Mucosa of descending colon (tissue), 3 donors: ENCODE measurements at places on chromosomes 5 and 9.

DNA sequence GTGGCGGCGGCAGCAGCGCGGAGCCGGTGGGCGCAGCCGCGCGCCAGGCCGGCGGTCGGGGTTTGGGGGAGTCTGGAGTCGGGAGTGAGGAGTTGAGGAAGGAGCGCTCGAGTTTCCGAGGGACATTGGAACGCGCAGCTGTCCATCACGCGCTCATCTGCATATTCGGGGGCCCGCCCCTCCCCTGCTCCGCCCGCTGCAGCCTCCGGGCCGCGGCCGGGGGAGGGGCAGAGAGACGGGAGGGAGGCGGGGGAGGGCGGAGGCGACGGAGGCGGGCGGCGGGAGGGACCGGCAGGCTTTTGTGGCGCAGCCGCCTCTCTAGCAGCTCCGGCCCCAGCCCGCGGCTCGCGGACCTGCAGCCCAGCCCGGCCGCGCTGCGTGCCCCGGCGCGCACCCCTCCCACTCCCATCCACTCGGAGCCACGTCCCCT is at the start of gene IRX2:
Gene IRX2, minus strand, starts transcription at position 86 of the 430 bp plus-strand sequence. CDS start 264 bp downstream, outside the sequence.
- peak; percentile 67 for DNase-seq

DNA sequence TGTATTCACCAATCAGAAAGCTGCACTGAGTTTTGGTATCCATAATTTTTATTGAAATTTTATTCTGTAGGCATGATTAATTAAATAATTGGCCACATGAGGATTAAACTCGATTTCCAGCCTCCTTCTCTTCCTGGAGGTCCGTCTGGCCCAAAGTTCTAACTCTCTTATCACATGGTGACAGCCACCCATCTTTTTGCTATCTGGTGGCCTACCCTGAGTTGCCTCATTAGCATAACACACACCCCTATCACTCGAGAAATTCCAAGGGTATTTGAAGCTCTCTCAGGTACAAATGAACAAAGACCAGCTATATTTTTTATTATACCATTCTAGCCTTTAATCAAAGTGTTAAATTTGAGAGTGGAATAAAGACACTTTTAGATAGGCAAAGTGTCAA is 57.7 kb downstream of the APC start:
- DNase-seq: no peak

- no peak for DNase-seq
Observed at GRCh38 chr9:107841076-107841475, 351.5 kb upstream of the KLF4 start.

DNA sequence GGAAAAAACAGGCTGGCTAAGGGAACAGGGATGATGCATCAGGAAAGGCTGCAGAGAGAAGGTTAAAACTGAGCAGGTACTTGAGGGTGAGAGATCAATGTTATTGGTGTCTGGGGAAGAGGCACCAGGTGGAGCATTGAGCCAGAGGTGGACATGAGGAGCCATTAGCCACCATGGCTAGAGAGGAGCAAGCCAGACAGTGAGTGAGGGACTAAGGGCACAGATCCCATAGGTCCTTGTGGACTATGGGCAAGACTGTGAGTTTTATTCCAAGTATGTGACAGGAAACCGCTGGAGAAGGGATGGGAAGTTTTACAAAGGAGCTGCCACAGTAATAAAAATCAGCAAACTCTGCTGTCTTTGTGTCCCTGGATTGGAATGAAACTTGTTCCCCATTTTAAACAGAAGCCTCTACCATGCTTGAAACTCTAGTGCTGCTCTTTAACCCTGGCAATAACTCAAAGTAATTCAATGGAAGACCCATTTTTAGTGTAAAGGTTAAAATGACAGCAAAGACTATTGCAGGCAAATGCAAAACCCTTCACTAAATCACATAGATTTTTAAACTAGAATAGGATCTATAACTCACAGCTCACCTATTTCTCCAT is 349.8 kb downstream of the ENC1 start:
- peak; percentile 16 for DNase-seq

GRCh38 chr9:108772301-108772894 is 83.4 kb downstream of the ACTL7B start:
- no peak for DNase-seq

DNA sequence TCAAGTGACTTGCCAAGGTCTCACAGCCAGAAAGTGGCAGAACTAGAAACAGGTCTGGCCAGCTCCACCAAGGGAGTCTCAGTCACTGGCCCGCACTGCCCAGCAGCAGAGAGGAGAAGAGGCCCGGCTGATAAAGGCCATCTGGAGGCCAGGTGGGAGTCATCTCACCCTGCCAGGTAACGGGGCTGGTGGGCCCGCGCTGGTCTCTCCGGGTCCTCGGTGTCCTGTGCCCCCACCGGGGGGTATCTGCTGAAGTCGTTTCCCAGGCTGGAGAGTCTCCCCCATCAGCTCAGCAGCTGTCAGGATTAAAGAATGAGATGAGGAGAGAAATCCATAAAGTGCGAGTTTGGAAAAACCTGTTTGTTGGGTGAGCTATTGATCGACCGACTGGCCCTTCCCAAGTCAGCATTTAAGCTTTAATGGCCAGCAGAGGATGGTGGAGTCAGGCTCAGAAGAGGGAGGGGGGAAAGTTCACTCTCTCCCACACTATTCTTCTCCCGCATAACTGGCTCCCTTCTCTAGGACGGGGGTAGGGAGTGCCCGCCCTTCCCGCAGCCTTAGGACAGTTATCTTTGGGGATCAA is 30.3 kb downstream of the LMX1B start:
- DNase-seq: no peak

DNA sequence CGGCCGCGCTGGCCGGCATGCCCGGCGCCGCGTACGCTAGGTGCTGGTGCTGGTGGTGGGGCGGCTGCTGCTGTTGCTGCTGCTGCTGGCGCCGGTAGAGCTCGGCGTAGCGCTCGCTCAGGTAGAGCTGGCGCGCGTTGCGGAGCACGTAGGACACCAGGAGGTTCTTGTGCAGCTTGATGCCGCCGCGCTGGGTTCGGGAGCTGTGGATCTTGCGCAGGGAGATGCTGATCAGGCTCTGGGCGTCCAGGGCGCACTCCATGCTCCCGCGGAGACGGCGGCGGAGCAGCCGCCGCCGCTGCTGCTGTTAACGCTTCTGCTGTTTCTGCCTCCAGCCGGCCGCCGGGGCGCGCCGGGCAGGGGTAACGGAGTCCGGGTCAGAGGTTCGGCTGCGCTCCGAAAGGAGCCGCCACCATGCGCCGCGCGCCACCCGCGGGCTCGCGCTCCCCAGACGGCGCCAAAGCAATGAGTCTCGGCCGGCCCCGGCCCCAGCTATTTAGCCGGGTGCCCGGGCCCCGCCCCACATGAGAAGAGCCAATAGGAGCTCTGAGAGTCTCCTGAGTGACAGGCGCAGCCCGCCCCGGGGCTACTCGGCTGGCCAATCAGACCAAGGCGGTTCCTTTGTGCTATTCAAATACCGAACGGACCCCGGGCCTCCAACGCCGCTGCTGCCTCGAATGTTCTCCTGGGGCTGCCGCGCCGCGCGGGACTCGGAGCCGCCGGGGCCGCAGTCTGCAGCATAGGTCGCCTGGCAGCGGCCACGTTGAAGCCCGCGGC is at the start of gene IER5L:
Gene IER5L, minus strand, starts transcription at position 471 of the 777 bp plus-strand sequence. Its CDS starts 209 bp downstream, at position 262.
- DNase-seq: peak; percentile 96

DNA sequence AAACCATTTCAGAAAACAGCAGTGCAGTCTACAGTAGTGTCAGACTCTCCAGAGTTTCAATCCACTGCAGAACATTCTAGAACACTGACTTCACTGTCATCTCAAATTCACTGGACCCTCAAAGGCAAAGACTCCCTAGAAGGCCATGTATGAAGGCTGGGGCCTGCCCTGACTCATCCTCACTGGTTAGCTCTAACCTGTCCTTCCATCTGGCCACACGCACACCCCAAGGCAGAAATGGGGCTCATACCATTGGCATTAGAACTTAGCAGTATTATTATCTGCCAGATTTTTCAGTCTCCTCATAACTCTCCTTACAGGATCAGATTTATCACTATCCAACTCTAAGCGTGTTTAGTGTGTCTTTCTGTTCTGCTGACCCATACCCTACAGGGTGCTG is 20.4 kb downstream of the S1PR3 start:
- no peak for DNase-seq

- no peak for DNase-seq
Observed at GRCh38 chr5:92283521-92283920, 900.4 kb upstream of the ARRDC3 start.

- DNase-seq: peak; percentile 92
Observed at GRCh38 chr9:137067860-137068538, 2.4 kb downstream of the SAPCD2 start.

DNA sequence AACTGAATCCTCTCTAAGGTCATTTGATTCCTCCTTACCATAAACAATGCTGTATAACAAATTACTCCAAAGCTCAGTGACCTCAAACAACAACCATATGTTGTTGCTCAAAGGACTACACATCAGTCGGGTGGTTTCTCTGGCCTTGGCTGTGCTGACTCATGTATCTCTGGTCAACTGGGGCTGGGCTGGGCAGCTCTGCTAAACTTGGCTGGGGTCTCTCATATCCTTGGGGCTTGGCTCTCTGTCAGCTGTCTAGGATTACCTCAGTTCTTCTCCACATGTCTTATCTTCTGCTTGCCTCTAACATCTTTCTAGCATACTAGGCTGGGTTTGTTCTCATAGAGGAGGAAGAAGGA is 86.4 kb downstream of the GALNT10 start:
- DNase-seq: peak; percentile 51

- peak; percentile 0 for DNase-seq
Observed at GRCh38 chr5:1520791-1521453, 2.8 kb downstream of the LPCAT1 start.

- DNase-seq: no peak
Observed at GRCh38 chr5:56088967-56089829, 94.4 kb upstream of the IL6ST start.

DNA sequence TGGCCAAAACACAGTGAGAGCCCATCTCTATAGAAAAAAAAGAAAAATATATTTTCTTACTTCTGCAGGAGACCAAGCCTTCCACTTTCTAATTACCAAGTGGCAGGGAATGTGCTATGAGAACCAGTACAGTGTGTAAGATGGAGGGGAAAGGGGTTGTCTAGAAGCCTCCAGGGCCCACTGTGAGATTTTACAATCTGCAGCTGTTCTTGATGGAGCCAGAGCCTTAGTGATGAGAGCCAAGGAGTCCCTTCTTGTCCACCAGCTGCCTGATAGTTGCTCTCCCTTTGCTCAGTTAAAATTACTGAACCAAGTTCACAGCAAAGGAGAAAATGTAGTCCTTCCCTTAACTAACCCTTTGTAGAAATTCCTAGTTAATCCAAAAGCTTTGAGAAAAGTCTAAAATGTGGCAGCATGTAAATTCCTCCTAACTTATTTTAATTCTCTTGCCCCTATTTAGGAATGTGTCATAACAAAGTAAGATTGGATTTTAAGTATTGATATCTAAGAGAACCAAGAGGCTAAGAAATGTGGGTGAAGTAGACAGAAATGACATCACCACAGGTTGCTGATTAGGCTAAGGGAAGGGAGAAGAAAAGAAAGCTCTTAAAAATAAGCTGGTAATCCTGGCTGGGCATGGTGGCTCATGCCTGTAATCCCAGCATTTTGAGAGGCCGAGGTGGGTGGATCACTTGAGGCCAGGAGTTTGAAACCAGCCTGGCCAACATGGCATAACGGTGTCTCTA is 19.3 kb downstream of the SRP19 start:
- DNase-seq: no peak

GRCh38 chr9:99336531-99336930 is 114.4 kb downstream of the SEC61B start:
- DNase-seq: no peak

- DNase-seq: no peak
Observed at GRCh38 chr5:15515229-15515628, 15.2 kb downstream of the FBXL7 start.

DNA sequence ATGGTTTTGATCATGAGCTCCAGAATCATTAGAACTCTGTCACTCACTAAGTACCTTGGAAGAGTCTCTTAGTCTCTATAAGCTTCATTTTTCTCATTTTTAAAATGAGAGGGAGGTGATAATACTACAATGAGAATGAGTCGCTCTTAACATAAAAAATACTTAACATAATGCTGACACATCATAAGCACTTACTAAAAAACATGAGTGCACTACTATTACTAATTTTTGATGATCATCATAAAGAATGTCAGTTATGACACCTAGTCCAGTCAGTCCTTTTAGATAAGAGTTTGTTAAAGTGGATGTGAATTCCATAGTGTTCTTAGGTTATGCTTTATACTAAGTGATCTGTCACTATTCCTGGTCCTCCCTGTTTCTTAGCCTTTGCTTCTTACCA is 200.4 kb upstream of the SLC24A2 start:
- no peak for DNase-seq

DNA sequence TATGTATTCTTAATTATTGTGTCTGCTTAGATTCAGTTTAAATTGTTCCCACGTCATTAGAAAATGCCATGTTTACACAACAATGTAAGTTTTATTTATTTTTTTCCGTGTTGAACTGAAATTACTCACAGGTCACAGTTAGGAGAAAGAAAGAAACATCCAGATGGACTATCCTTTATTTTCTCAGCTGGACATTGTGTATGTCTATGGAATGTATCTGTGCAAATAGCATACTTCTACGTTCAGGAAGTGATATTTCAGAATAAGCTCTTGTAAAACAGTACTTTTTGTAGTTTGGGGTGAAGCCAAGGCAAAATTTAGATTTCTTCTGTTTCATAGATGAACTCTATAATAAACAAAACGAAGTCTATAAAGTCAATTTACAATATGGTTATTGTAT is 249.0 kb upstream of the ZNF608 start:
- no peak for DNase-seq

DNA sequence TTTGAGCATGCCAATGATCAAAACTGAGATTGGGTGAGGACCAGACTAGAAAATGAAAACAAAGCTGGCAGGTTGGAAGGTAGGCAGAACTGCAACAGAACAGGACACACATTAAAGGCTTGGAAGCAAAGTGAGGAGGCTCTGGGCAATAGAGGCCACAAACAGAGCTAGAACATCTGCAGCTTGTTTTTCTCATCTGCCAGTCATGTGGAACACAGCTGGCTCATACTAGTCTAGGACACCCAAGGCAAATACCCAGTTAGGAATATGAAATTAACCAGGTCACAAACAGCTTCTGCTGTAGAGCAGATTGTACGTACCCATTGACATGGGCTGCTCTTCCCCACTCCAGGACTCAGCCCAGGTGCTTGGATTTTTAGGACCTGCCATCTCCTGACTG is 61.7 kb downstream of the SPEF2 start:
- no peak for DNase-seq
